ENCODE measurements at places on chromosomes 16 and 17.

DNA sequence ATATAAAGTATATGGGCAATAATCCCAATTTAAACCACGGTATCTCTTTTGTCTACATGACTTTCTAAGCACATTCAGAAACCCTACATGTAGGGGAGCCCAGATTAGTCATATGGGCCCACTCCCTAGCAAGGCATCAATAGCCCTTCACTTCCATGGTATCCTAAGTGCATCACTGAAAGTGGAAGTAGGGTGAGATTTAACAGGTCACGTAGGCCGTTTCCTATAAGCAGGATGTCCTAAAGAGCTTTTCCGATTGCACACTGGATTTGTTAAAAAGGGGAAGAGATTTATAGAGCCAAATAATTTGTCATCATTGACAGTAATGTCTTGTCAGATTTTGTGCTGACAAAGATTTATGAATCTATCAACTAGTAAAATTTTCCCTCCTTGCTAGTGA lies 39.0 kb downstream of the CA4 start:
- DNase-seq = no peak

DNA sequence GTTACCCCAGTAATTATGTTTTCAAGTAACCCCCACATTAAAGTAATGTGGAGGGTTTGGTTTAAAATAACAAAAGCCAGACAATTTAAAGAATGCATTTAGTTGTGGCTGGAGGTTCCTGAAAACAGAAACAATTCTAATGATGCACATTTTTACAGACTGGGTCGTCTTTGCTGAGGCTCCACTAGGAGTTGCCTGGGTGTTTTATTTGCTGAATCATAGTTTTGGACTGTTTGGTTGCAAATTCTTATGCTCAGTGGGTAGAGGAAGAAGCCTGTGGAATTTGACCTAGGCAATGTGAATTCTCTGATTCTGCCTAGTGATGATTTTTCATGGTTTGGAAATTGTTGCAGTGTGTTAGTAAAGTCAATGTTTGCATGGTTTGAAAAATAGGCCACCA lies 16.3 kb downstream of the SHISA9 start:
- DNase-seq = no peak

DNA sequence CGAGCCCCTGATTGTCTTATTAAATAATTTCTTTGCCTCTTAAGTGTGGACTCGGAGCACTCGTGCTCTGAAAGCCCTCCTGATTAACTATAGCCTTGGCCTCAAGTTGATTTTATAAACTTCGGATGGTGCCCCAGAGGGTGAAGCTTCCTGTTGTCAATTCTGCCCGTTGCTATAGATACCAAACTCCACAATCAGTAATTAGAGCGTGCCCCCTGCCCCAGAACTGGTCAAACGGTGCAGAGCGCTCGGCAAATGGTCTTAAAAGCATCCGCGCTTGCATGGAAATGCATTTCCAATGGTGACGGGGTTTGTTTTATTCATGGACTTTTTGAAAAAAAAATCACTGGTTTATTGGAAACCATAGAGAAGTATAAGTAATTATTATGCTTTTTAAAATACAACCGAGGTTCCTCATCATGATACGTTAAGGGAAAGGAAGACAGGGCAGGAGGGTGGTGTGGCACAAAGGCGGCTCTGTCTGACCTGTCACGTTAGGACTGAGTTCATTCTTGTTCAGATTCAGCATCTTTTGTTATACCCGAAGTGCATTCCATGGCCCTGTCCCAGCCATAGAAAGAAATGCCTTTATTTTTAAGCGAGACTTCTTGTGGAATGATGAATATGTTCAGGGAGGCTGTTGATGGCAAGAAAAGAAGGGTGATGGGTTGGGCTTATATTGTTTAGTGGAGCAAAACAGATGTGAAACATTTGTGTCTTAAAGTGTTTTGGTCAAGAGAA lies 476.4 kb downstream of the MAF start:
- DNase-seq = no peak

DNA sequence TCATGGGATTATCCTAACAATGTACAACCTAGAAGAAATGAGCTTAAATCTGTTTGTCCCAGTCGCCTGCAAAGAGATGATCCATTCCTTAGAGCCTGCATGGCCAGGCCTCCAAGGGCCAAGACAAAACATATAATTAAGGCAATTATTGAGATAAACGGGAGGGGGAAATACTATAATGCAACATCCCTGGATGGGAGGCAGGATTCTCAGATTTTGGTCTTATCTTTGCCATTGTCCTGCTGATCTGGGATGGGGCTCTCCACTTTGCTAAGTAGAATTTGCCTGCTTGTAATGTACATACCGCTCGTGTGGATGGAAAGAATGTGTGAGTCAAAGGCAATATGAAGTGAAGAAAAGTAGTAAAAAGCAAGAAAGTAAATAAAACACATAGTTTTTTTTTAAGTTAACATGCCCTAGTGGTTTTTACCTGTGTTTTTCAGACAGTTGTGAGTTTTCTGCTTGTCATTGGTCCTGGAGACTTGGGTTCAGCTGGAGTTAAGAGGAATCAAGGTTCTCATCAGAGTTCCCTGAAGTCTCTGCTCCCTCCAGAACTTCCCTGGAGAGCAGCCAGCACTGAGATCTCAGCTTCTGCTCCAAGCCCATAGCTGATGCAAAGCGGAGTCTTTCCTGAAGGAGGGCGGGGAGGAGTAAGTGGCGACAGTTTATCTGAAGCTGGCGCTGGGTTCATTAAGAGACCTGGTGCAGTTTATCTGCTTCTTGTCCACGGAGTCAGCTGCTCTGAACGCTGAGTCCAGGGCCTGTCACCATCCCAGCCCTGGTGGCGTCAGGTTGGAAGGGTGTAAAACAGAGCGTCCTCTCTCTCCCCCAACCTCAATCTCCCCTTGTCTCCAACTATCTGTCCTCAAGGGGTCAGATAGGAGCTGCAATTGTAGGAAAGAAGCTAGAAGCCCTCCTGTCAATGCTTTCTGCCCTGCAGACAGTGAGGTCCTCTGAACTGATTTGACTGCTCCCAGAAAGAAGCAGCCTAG lies 30.1 kb downstream of the HOXB1 start:
- DNase-seq = no peak

- DNase-seq = no peak
These were observed 1.5 kb upstream of the NTN3 start for GRCh38 chr16:2469399-2470233.

DNA sequence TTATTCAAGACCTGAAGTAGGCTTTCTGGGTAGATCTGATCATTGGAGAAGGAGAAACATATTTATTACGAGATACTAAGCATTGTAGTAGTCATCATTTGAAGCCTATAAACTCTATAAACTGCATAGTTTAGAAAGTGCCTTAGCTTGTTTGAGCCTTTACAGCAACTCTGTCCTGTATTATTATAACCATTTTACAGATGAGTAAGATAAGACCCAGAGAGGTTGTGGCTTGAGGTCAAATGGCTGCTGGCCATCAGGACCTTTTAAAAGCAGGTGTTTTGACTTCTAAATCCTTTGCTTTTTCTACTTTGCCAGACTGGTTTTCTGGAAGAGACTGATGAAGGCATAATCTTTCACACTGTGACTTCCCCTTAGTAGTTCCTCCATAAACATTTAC lies 7.1 kb downstream of the USP10 start:
- DNase-seq = no peak

- no peak for DNase-seq
These were observed 4.0 kb downstream of the CCL4 start for GRCh38 chr17:36107660-36108059.

- no peak for DNase-seq
These were observed 14.9 kb downstream of the AXIN2 start for GRCh38 chr17:65546579-65546978.

- DNase-seq = no peak
These were observed 33.5 kb downstream of the ERCC4 start for GRCh38 chr16:13953501-13953900.

GRCh38 chr17:79581324-79581932 lies 29.4 kb downstream of the RBFOX3 start:
- DNase-seq = no peak

GRCh38 chr17:75348386-75349012 lies 57.0 kb downstream of the GRB2 start:
- DNase-seq = no peak

DNA sequence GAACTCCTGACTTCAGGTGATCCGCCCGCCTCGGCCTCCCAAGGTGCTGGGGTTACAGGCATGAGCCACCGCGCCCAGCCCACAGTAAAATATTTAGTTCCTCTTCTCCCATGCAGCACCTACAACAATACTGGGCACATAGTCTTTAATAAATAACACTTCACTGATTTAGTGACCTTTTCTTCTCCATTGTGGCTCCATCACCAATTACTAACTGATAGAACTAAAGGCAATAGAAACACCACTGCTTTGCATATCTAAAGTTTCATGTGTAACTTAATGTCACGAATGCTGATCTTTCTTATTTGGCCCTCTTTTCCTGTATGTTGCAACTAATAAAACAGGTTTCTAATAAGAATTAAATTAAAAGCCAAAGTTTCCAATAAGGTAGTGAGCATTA lies 38.9 kb downstream of the TRIM37 start:
- no peak for DNase-seq

- no peak for DNase-seq
These were observed 51.7 kb downstream of the TBX4 start for GRCh38 chr17:61503961-61504360.

Measured in anterior cingulate cortex (tissue), 58 donors.